GM23338 (cell line): ENCODE measurements at places on chromosomes 3 and 15. TPM values are rescaled to one million over a fixed set of nuclear protein-coding genes. Genes with fewer than 3 reads are reported as not detected.

DNA sequence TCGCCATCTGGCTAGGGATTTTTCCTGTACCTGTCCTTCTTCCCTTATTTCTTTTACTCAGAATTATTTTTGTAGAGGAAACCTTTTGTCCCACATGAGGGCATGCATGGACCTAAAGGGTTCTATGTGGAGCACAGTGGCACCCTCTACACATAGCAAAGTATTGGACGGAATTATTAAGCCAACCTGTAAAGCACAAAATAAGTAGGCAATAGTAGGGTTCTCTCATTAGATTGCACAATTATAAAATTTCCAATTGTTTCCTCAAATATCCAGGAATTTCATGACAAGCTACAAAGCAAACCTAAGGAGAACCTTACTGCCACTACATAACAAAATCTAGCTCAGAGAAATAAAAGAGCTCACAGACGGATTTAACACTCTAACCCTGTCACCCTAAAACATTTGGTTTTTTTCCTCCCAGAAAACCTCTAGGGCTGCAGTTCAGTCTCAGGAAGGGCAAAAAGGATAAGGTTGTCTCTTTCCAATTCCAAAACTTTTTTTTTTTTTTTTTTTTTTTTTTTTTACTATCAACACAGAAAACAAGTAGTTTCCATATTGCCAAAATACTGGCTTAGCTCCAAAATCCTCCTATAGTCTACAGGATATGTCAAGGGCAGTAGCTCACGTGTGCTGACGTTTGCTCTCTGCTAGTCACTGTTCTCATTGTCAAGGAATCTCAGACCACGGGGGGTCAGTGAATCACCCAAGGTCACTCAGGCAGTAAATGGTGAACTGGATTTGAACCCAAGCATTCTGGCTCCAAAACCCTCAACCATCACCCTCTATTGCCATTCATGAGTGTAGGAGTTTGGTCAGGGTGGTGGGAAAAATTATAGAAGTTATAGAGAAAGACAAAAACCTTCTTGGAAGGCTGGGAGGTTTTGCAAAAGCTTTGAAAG is 52.3 kb downstream of the NCEH1 start:
- H3K27me3 ChIP-seq, result no peaks in the 10 kb centered on the region
- H3K36me3 ChIP-seq, result no peaks in the 10 kb centered on the region
- H3K27ac ChIP-seq, result no peak overlapping the region
- DNase-seq, result no peak
- H3K4me3 ChIP-seq, result no peak overlapping the region
- H3K4me1 ChIP-seq, result peaks cover 5% of the 10 kb centered on the region; the same call in 1 of the 2 replicates

DNA sequence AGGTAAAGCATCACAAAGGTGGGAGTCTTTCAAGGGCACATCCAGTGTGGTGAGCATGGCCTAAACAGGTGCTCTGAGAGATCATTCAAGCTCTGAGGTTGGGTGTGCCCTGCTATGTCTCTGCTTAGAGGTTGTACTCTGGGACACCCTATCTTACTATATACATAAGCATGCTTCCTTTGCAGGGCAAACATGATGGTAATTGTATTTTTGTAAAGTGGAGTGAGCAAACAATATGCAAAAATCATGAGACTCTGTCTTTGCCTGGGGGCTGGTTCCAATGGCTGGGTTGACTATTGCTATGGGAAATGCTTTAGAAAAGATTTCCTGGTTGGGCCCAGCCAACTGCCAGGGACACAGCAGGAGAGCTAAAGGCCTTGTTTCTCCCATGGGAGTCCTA is 315.1 kb upstream of the TLE3 start:
- H3K4me1 ChIP-seq, result no peaks in the 10 kb centered on the region
- no peak for DNase-seq
- no peaks in the 10 kb centered on the region for H3K36me3 ChIP-seq
- H3K27me3 ChIP-seq, result no peaks in the 10 kb centered on the region

DNA sequence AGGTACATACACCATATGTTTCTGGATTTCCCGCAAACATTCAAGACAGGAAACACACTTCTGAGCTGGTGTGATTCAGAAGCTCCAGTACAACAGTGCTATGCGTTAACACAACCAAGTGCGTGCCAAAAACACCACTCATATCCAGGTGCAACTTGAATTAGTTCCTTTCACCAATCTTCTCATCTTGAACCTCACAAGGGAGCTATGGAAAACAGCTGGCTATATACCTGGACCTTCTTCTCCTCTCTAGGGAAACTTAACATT is 31.3 kb downstream of the SUSD5 start:
- no peaks in the 10 kb centered on the region for H3K27me3 ChIP-seq
- no peaks in the 10 kb centered on the region for H3K4me1 ChIP-seq
- no peak overlapping the region for H3K27ac ChIP-seq
- H3K4me3 ChIP-seq, result no peak overlapping the region

DNA sequence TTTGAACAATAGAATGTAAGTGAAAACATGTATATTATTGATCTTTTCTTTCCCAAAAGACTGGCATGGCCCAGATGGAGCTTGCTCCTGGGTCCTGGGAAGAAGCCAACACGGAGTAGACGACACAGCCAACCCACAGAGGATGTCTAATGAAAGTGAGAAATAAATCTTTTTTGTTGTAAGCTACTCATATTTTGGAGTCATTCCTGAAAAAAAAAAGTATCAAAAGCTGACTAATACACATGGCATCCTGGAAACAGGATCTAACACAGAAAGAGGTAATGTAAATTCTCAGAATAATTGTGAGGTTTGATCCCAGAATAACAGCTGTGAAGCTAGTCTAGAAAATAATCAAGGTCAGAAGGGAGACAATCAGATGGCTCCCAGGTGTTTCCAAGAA is 12.6 kb upstream of the FRMD5 start:
- no peaks in the 10 kb centered on the region for H3K27me3 ChIP-seq
- H3K4me1 ChIP-seq, result peaks cover 1% of the 10 kb centered on the region; the same call in 1 of the 2 replicates
- no peak for DNase-seq
- H3K4me3 ChIP-seq, result no peak overlapping the region
- H3K27ac ChIP-seq, result no peak overlapping the region

DNA sequence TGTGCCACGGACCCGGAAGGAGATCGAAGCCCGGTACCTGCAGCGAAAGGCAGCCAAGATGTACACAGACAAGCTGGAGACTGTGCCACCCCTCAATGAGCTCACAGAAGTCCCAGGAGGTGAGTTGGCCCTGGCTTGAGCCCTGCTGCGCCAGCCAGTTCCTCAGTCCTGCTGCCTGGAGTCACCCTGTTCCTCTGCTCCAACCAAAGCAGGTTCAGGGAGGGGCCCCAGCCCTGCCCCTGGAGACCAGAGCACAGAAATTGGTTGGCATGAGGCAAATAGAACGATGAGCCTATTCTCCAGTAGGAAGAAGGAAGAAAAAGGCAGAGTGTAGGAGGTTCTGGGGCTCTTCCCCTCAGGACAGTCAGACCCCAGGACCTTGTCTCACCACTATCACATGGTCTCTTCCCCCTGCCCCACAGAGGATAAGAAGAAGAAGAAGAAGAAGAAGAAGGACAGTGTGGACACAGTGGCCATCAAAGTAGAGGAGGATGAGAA is 8.0 kb downstream of the TMIE start:
- no peak overlapping the region for H3K27ac ChIP-seq
- no peaks in the 10 kb centered on the region for H3K36me3 ChIP-seq
- H3K4me3 ChIP-seq, result no peak overlapping the region
- no peaks in the 10 kb centered on the region for H3K27me3 ChIP-seq
- no peaks in the 10 kb centered on the region; the same call in 1 of the 2 replicates for H3K4me1 ChIP-seq

DNA sequence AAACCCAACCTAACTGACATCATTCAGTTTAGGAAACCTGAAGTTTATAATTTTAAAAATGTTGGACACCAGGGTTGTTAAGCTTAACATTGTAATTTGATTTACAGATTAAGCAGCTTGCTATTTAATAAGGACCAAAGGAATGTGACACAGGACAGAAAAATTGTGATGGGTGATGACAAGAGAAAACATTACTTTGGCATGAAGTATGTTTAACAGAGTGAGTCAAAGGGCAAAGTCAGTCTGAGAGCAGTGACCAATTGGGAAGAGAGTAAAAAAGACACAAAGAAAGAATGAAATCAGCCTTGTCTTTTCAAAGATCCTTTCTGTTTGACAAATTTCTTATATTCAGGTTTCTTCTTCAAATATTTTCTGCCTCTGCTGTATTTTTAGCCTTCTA is 1301.6 kb downstream of the SI start:
- no peak for DNase-seq
- no peaks in the 10 kb centered on the region for H3K36me3 ChIP-seq
- H3K27me3 ChIP-seq, result no peaks in the 10 kb centered on the region
- H3K4me1 ChIP-seq, result peaks cover 10% of the 10 kb centered on the region
- H3K4me3 ChIP-seq, result no peak overlapping the region

DNA sequence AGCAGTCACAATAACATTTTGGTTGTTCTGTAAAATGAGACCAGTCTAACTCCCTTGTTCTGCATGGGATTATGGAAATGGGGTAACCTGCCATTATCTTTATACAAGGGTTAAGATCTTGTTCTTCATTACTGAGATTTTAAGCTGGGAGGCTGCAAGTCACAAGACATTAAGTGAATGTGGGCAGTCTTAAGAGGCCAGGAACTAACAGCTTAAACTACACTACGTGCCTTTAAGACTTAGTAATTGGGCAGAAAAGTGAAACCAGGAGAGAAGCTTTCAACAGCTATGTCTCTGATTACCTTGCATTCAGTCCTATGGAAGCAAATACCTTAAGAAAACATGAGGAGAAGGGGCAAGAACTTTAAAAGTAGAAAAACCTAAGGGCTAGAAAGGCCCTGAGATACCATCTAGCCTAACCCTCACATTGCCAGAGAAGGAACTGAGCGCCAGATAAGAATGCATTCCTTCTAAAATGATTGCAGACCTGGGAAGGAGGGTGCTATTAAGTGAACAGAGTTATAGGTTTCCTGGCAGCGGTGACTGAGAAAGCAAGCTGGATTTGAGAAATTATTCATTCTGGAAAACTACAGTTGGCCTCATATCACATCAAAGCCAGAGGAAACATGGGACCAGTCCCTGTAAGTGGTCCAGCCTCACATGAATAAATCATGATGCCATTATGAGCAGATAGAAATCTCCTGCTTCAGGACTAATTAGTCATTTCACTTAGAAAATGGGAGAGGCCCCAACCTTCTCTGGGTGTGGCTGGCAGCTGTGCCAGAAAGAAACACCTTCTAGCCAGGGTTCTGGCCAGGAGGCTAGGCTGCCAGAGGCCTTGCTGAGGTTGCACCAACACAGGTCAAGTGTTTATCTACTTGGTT is 32.9 kb downstream of the DAPK2 start:
- no peaks in the 10 kb centered on the region for H3K36me3 ChIP-seq
- H3K4me1 ChIP-seq, result no peaks in the 10 kb centered on the region
- H3K27ac ChIP-seq, result no peak overlapping the region
- no peak overlapping the region for H3K4me3 ChIP-seq
- DNase-seq, result no peak

SLC28A1 gene
- not detected in 2 replicates for total RNA-seq
